Muscle of leg (tissue), 16 donors: ENCODE measurements at places on chromosomes 13 and 19.

DNA sequence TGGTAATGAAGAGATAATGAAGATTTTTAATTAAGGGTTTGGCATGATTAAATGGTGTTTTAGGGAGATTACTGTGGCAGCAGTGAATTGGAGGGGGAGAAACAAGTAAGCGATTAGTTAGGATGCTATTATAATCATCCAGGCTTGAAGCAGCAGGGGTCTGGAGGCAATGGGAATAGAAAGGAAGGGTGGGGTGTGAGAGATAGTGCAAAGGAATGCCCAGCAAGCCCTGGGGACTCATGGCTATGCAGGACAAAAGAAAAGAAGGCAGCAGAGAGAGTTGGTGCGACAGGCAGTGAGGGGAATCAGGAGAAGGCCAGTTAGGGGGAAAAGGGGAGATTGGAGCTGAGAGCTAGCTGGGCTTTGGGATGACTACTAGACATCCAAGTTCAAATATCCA lies 34.5 kb downstream of the SOX21 start:
- DNase-seq = no peak

DNA sequence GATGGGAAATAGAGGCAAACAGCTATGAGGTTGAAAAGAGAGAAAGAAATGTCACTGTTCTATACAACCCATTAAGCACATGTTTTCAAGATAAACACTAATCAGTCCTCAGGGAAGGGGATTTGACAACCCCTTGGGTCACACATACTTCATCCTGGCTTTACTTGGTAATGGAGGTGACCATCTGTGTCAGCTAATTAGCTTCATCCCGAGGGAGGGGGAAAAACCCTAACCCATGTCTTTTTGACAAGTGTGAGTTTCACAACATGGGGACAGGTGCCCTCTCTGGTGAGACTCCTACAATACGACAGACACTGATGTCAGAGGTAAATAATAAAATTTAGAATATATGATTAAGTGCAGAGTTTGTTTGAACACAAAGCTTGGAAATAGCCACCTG lies 43.1 kb downstream of the ZNF611 start:
- no peak for DNase-seq

DNA sequence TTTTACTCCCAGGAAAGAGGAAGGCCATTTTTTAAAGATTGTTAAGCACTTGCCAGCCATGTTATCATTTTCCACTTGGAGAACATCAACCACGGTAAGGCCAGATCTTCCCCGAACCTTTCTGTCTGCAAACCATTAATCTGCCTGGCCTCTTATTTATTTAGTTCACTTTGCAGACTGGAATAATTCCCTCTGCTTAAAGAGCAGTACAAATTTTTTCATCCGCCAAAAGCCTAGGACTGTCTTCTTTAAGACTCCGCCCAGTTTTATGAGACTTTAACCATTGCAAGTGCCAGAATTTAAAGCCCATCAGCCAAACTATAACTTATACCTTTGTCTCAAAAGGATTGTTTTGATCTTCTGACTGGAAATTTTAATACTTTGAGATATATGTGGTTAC lies 426.3 kb downstream of the KCTD12 start:
- DNase-seq = peak; percentile 83

DNA sequence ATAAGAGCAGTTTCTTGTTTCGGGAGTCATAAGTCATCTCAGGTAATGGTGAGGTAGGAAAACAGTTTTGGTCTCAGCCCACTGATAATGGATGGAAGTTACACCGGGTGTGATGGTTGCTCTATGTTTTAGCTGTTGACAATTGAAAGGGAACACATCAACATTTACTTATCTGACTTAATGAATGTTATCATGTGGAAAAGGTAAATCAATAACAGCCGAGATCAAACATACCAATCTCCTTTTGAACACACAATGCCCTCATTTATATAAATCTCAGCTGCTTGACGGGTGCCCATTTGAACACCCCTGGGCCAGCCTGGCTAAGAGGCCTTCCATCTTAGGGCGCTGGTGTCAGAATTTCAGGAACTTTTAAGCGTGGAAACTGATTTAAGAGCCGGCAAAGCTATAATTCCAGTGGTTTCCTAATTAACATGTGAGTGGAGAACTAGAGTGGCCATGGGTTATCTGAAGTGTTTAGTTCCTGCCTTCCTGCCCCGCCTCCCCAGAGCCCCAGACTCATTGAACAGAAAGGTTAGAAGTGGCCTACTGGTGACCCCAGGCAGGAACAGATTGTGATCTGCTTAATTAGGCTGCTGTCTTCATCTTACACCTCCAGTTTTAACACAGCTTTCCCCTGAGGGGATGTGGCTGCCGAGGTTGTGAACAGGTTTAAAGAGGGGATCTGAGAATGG lies 572.7 kb downstream of the FGF9 start:
- DNase-seq = no peak

DNA sequence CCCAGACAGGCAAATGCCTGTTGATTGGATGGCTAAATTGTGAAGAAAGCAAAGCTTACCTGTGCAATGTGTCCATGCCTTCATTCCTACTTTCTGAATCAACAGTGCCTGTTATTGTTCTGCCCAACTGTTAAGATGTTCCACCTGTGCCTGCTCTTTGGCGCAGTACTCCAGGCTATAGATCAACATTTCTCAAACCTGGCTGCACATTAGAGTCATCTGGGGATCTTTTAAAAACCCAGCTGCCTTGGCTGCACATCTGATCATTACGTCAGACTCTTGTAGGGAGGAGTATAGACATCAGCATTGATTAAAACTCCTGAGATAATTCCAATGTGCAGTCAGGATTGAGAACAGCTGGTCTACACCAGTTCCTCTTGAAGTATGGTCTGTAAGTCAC lies 16.2 kb upstream of the CPB2 start:
- DNase-seq = peak; percentile 31

GRCh38 chr19:710767-711166 lies 2.0 kb downstream of the PALM start:
- DNase-seq = no peak

GRCh38 chr13:71522941-71523526 lies 344.0 kb downstream of the DACH1 start:
- DNase-seq = peak; percentile 55

DNA sequence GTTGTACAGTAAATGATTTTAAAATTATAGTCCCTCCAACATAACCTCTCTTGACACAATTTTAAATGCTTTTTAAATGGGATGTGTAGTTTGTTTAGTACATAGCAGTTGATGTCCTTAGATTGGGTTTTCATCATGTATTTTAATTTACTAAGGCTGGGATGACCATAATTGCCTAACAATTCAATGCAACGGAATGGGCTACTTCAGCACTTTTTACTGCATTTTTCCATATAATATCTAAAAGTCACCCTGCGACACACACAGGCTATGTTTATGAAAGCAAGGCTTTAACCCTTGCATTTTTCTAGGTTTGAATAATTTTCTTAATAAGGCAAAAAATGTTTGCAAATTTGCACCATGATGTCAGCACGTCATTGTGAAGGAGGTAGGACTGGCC lies 321.0 kb downstream of the DLEU7 start:
- DNase-seq = no peak

DNA sequence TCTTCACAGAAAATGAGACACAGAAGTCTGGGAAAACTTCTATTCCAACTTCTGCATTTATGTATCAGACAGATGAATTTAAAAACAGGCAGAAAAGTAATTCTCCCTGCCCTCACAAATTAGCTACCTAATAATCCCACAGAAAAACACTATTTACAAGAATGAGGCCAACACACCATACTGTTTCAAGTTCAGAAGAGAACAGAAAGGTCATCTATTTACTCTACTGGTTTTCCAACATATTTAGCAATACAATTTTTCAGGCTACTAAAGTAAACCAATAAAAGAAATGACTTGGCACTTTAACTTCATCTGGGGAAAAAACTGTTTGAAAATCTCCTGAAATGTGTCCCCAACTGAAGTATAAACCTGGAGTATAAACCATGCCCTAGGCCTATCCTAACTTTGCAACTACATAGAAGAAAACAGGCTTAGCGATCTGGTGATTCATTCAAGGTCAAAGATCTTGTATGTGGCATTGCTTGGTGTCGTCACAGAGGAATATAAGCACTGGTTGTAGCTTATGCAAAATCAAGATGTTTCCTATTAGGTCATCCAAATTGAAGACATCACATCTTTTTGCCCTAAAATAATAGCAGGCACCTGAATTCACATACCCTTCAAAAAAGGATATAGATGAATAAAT lies 20.1 kb upstream of the EBPL start:
- DNase-seq = no peak

- no peak for DNase-seq
Measured at GRCh38 chr13:43132257-43132656, 108.9 kb downstream of the DNAJC15 start.

GRCh38 chr13:59842507-59842906 lies 321.2 kb downstream of the DIAPH3 start:
- no peak for DNase-seq

DNA sequence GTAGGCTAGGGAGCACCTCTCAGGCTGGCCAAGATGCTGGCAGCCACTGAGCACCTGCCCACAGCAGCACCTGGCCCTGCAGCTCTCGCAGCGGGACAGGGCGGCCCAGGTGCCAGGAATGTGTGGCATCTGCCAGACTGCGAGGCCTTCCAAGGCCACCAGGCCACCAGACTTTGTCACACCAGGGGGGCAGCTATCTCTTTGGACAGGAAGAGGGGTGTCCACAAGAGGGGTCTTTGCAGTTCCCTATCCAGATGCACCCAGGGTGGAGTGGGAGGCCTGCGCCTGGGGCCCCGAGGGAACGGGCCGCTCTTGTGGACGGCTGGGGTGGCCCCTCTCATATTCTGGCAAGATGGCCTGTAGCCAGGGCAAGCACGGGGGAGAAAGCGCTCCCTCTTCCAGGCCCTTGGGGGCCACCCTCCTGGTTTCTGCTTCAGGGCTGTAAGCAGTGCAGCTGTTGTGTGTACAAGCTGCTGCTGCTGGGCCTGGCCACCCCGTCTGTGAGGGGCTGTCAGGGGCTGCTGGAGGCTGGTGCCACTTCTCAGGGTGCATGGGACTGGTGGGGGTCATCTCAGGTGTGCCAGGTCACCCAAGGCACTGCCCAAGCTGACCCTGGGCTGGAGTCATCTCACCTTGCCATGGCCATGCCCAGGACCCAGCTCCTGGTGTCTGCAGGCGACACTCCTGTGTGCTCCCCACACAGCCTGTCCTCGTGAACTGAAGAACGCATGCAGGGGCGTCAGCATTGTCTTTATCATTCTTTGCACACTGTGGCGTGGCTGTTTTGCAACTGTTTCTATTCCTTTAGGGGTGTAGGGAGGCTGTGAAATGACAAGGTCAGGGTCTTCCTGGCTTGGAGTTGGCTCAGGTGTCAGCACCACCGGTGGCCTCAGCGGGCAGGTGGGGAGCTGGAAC lies 1.8 kb downstream of the TEX29 start:
- no peak for DNase-seq

GRCh38 chr13:90834700-90835099 lies 512.8 kb upstream of the MIR17HG start:
- DNase-seq = no peak

- DNase-seq = peak; percentile 75
Measured at GRCh38 chr13:78521091-78521490, 82.3 kb downstream of the POU4F1 start.

GRCh38 chr19:10544242-10544752 lies 593 bp downstream of the ATG4D start:
- DNase-seq = peak; percentile 32

DNA sequence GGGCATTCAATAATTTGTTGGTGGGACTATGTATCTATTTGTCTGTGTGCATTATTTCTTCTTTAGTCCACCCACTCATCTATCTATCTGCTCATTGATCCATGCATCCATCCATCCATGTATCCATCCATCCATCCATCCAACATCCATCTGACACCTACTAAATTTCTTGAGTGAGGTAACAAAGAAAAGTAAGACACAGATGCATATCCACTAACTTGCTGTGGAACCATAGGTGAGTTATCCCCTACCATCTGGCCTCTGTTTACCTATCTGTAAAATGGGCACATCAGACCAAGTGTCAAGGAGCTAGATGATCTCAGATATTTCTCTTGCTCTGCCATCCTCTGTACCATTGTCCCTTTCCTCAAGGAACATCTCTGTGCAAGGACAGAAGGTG lies 54.7 kb downstream of the ZNF536 start:
- no peak for DNase-seq

DNA sequence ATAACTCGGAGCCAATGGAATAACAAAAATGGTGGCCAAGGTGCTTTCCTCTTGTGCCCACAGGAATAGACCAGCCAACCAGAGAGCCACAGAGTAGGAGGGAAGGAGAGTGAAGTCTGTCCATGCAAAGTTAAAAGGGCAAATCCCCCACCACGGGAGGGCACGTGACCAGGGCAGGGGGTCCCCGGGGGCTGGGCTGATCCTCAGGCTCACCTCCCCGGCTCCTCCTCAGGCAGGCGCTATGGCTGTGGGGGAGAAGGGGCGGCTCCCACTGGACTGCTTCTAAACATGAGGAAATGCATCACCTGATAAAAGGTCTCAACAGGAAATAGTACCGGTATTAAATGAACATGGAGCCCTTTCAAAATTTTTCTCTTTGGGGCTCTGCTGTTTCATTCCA lies 73.2 kb upstream of the SLC15A1 start:
- DNase-seq = no peak

DNA sequence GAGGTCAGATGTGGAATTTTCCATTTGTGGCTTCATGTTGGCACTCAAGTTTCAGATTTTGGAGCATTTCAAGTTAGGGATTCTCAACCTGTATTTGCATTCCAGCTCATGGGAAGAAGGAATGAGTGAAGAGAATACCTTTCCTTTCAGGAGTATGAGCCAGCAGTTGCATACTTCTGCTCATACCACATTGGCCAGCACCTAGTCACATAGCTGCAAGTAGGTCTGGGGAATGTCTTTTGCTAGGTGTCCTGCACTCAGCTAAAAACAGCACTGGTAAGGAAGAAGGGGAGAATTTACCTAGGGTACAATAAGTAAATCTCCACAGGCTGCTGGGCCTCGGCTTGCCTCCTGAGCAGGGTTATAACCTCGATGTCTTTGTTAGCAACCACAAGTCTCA lies 24.6 kb upstream of the ATP8A2 start:
- no peak for DNase-seq

DNA sequence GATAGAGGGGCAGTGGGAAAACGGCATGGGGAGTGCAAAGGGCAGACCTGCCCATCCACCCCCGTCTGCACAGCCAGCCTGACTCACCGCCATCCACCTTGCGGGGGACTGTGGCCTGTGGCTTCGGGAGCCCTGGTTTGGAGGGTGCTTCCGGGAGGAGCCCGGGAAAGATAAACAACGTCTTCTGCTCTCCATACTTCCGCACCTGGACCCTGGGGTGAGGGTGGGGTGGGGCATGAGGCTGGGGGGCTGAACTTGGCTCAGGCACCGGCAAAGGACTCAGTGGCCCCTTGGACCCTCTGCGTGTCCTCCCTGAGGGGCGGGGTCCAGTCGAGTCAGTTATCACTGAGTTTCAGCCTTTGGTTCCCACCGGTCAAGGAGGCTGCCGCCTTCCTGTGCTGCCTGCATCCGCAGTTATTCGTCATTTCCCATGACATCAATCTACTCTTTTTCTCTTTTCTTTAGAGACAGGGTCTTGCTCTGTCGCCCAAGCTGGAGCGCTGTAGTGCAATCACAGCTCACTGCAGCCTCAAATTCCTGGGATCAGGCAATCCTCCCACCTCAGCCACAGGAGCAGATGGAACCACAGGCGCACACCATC lies 3.2 kb downstream of the GPR108 start:
- no peak for DNase-seq

GRCh38 chr19:33459222-33460090 lies 62.1 kb downstream of the PEPD start:
- no peak for DNase-seq
